ENCODE measurements at places on chromosomes 4 and X.

- DNase-seq, result no peak
Observed at GRCh38 chr4:73822389-73822788, 14.1 kb upstream of the CXCL6 start.

- no peak for DNase-seq
Observed at GRCh38 chr4:25915353-25915705, 1.3 kb downstream of the SMIM20 start.

DNA sequence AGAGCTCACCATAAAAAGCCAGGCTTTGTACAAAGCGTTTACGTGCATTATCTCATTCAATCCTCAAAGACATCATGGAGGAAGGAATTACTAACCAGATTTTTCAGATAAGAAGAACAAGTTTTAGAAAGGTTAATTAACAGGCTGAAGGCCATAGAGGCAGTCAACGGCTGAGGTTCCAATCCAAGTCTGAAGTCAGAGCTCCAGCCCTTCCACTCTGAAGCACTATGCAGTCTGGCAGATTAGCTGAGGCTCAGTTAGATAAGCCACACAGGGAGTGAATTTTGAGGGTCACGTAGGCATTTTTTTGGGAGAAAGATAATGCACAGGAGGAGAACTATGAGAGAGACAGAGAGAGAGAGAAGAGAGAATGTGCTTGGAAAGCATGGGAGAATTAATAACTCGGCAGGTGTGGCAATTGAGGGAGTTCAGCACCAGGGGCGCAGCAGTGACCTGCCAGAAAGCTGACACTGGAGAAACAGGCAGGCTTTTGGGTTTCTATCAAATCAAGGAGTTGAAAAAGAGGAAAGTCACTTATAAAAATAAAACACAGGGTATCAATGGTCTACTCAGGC is 116.5 kb upstream of the NAP1L5 start:
- DNase-seq, result no peak

DNA sequence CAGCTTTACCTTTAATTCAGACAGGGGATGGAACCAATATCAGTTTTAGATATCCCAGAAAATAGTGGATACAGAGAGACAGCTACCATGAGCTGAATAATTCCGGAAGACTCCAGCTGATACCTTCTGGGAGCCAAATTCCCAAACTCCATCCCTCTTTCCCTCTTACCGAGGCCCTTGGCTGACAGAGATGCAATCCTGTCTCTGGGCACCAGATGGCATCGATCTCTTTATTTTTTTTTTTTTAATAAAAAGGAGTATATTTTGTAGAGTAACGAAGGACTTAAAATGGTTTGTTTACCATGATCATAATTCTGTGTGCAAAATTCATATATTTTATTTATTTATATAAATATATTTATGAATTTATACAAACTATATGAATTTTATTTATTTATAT is 31.0 kb downstream of the RAB40A start:
- no peak for DNase-seq

DNA sequence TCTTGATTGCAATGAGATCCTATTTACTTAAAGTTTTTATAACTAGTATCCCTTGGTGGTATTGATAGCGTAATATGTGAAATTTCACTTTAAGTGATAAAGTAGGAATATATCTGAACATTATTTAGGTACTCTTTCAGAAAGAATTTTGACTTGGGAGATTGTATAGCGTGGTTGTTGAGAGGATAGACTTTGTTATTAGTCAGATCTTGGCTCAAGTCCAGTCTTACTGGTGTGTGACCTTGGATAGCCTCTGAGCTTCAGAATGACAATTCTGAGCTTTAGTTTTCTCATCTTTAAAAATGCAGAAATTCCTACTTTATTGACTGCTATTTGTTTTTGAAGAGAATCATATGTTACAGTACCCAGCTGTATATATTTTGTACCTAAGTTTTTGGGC is 32.6 kb downstream of the DCK start:
- DNase-seq, result no peak

Measured in iPS DF 6.9 (cell line).